Stimulated activated CD8-positive, alpha-beta memory T cell treated with anti-CD3 and anti-CD28 coated beads, Interleukin-7, amount 100 ng/mL, for 4 hours (primary cell): ENCODE measurements at places on chromosomes 3 and 15.

GRCh38 chr15:72998226-72998625, 54.0 kb upstream of the NEO1 start:
- no peak for DNase-seq

DNA sequence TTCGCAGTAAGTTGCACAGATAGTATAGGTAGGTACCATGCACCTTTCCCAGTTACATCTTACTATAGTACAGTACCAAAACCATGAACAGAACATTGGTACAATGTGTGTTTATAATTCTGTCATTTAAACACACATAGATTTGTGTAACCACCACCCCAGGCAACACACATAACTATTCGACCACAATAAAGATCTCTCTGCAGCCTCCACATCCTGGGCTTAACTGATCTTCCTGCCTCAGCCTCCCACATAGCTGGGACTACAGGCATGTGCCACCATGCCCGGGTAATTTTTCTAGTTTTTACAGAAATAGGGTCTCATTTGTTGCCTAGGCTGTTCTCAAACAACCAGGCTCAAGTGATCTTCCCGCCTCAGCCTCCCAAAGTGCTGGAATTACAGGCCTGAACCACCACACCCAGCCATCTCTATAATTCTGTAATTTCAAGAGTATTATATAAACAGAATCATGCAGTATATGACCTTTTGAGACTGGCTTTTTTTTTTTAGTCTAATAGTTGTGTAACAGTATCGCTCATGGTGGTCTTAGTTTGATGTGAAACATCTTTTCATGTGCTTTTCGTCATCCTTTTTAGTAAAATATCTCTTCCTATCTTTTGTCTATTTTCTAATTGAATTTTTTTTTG, 13.3 kb upstream of the TMF1 start:
- DNase-seq = no peak

DNA sequence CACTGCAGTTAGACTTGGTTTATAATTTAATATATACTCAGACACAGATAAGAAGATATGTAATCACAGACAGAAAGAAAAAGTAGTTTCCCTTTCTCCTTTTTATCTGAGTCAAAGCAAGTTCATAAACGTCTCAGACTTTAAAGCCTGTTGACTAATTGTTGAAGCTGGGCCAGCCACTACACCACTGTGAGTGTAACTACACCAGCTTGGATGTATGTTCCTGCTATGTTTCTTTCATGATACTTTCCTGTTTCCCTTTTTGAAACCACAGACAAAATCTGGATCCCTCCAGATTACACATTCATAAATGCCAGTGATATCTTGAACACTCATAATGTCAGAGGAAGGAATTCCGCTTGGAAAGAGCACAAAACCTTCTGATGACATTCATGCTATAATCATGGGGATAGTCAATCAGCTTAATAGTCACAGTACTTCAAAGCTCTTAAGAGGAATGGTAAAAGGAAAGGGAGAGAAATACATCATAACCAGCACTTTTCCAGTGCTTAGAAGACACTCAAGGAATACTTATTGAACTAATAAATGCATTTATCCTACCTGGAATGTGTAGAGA, 32.0 kb downstream of the KCNMB2 start:
- DNase-seq = no peak

GRCh38 chr3:81612768-81613167, 148.7 kb downstream of the GBE1 start:
- DNase-seq = no peak

DNA sequence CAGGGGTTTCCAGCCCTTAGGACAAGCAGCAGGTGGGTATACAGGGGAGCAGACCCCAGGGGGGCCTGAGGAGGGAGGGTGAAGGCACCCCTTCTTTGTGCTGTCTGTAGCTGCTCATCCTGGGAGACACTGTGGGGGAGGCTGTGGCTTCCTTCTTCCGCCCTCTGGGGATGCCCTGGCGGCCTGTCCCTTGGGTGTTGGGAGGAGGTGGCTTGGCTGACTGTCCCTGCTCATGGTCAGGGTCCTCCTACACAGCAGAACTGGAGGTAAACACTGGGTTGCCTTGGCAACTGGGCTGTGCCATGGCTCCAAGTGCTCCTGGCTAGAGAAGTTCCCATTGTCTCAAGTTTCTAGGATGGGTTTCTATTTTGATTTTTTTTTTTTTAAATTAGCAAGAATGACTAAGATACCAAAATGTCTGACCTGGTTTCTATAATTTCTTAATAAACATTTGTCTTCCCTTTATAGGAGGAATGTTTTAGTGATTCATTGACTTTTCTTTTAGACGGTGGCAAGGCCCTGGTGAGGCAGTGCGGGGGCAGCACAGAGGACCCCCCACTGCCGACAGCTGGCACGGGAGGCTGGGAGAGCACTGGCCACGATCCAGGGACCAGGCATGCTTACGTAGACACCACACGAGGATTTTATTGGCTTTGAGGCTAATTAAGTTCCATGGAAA, 12.4 kb downstream of the KLF13 start:
- DNase-seq = no peak

DNA sequence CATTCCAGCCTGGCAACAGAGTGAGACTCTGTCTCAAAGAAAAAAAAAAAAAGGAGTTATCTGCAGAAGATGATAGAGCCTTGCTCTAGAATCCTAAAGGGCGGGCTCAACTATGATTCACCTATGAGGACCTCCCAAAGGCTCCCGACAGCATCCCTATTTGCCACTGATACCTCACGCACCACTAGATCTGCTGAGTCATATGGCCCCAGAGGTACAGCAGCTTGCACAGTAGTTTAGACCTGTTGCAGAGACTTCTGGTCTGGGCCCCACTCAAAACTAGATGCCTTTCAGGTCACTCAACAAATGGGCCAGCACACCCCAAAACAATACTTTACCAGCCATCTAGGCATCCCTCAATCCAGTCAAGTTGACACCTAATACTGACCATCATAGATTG, 38.1 kb upstream of the PTX3 start:
- no peak for DNase-seq

- no peak for DNase-seq
Observed at GRCh38 chr15:99614749-99615288, 49.0 kb downstream of the MEF2A start.

DNA sequence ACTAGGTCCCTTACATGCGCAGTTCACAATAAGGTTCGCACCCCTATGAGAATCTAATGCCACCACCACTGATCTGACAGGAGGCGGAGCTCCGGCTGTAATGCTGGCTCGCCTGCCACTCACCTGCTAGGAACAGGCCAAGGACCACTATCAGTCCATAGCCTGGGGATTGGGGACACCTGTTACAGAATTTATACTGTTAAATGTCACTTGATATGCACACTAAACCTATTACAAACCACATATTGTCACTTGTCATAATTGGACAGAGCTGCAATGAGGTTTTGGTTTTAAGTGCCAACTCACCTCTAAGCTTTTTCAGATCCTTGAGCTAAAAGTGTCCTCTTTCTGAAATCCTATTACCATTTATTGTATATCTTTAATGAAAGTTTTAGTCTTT, 507.9 kb upstream of the TPRG1 start:
- DNase-seq = no peak

- no peak for DNase-seq
Observed at GRCh38 chr15:39199076-39199475, 381.8 kb upstream of the THBS1 start.

GRCh38 chr3:47404955-47405790, 24.4 kb downstream of the PTPN23 start:
- no peak for DNase-seq

GRCh38 chr3:157810924-157811718, 295.1 kb downstream of the SHOX2 start:
- DNase-seq = no peak

DNA sequence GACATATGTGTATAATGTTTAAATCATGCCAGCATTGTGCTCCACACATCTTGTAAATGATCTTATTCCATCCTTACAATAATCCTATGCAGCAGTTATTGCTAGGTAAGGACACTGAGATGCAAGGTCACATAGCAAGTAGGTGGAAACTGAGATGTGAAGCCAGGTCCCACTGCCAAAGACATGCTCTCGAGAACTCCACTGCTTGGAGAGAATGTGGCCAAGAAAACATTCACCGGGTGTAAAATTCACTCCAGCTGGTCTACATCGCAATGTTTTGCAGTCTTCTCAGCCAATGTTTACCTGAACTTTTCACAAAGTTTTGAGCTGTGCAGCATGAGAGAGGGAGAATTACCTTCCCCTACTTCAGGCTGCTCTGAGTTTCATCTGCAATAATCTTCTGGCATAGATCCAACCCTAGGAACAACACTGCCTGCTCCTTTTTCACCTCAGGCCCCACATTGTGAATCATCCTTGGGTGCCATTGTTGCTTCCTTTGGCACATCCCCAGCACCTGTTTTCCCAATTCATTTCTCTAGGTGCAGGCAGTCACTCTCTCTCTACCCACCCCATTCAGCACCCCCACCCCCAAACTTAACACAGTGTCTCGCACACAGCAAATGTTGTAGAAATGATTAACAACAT, 53.5 kb upstream of the PRTG start:
- DNase-seq = no peak

- no peak for DNase-seq
Observed at GRCh38 chr3:64215559-64215958, 9.7 kb downstream of the PRICKLE2 start.

DNA sequence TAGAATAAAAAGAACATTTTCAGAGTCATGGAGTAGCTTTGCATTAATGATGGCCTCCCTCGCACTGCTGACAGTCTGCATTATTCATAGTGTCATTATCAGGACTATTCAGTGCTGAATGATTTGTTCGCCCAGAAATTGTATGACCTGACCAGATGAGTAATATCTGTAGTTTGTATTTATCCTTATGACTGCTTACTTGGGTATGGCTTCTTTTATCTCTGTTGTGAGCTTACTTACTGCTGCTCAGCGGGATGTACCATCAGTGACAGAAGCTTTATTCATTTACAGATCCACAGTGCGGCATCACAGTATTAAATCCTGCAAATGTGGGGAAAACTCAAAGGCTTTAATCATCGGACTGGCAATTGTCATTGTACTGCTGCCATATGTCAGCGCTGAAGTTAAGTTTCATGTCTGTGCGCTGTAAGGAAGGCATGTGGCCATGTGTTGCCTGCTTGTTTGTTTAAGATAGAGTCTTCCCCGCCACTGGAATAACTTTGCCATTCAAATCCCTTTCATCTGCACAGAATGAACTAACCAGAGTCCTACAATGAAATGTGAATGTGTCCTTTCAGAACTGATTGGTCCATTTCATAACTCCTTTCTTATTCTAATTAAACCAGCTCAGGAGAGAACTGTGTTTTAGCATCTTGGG, 262.2 kb downstream of the CHL1 start:
- DNase-seq = no peak

GRCh38 chr15:42577514-42578031, 2.2 kb downstream of the STARD9 start:
- DNase-seq = no peak

- DNase-seq = no peak
Observed at GRCh38 chr3:111210003-111210711, 138.5 kb downstream of the NECTIN3 start.

DNA sequence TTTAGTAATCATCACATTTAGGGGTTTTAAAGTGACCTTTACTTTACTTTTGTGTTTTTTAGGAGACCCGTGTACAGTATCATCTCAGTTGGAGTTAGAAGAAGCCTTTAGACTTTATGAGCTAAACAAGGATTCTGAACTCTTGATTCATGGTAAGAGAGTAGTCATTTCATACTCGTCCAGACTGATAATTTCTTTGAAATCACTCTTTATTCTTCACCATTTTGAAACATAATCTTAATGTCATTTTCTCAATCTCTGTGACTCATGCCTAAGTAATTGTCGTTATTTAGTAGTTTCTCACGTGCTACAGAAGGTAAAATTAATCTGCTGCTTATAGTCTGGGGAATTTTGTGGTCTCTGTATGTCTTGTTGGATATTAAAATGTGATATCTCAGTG, 37.7 kb downstream of the PRKCI start:
- no peak for DNase-seq

DNA sequence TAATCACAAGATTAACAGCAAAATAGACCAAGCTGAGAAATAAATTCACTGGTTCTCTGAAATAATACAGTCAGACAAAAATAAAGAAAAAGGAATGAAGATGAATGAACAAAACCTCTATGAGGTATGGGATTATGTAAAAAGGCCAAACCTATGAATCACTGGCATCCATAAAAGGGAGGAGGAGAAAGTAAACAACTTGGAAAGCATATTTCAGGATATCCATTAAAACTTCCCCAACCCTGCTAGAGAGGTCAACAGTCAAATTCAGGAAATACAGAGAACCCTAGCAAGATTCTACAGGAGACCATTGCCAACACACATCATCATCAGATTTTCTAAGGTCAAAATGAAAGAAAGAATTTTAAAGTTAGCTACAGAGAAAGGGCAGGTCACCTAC, 649.7 kb upstream of the CBLB start:
- no peak for DNase-seq

DNA sequence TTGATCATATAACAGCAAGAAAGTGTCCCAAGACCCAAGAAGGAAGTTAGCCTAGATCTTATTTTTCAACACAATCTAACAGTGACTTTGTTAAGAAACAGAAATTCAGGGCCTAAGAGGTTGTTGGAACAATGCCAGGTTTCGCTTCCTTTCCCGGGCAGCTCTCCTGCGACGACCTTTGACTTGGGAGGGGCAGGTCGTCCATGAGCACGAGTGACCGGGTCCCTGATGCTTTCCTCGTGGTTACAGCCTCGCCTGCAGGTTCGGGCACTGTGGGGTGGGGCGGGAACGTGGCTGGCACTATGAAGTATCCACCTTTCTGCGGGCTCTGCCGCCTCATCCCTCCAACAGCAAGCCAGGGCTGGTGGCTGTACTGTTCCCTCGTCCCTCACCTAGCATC, 90.1 kb upstream of the RGMA start:
- no peak for DNase-seq

DNA sequence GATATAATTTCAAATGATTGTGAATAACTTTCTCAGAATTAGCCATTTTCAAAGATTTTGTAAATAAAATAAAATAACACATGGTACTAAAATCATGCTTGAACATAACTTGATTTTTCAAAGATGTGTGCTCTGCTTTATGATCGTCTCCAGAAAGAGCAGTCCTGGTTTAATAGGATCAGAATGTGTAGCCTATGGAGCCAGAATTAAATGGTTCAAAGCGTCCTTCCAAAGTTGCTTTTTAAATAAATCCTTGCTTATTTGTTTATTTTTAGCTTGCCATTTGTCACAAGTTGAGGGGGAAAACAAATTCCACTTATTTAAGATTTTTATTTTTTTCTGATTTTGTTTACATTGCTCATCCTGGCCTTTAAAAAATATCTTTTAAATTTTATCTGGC, 123.7 kb upstream of the SPRED1 start:
- no peak for DNase-seq

DNA sequence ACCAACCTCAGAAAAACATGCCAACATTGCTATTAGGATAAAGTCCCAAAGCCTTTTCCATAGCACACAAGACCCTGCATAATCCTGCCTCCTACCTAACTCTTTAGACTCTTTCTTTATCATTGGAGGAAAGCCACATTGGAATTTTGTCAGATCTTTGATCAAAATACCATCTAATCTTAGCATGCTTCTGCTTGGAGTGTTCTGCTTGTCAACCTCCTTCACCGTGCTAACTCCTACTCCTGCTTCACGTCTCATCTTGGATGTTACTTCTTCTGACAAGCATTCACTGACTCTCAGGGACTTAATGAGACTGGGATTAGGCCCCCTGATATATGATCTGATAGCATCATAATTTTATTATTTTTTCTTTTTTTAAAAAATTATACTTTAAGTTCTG, 7.4 kb upstream of the GLCE start:
- no peak for DNase-seq

- DNase-seq = no peak
Observed at GRCh38 chr15:100517846-100518245, 10.9 kb downstream of the CERS3 start.
